ENCODE measurements at places on chromosomes 16 and 17.

DNA sequence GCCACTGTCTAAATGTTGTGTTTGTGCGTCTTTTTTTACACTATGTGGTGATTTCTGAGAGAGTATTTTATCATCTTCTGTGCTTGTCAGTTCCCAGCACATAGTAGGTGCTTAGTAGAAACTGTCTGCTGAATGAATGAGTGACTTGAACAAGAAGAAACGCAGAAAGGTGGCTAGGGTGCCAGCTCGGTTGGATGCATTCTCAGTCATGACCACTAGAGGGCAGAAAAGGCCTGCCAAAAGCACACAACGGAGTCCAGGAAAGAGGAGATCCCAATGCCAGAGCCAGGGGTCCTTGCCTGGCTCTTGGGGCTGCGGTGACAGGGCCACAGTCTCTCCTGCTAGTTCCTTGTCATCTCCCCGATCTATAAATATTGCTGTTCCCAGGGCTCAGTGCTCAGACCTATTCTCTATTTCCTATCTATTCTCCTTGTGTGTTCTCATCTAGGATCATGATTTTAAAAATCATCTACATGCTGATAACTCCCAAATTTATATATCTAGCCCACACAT is 57.3 kb upstream of the CCL1 start:
- peak; percentile 85 for DNase-seq

- DNase-seq, result no peak
Measured at GRCh38 chr17:50699410-50699809, 8.3 kb downstream of the ANKRD40 start.

GRCh38 chr16:78005881-78006280 is 16.5 kb upstream of the CLEC3A start:
- no peak for DNase-seq

GRCh38 chr17:15261258-15261801 is 3.8 kb downstream of the PMP22 start:
- peak; percentile 62 for DNase-seq

GRCh38 chr17:65684631-65685030 is 123.2 kb upstream of the AXIN2 start:
- no peak for DNase-seq

DNA sequence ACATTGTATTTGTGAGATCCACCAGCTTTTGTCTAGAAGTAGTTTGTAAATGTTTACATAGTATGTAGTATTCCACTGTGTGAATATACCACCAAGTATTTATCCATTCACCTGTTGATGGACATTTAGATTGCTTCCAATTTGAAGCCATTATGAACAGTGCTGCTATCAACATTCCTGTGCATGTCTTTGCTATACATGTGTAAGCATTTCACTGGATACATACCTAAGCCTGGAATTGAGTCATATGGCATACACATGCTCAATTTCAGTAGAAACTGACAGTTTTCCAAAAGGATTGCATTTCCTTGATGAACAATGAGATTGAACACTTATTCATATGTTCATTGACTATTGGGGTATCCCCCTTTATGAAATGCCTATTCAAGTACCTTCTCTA is 540.6 kb upstream of the SOX9 start:
- DNase-seq, result no peak

DNA sequence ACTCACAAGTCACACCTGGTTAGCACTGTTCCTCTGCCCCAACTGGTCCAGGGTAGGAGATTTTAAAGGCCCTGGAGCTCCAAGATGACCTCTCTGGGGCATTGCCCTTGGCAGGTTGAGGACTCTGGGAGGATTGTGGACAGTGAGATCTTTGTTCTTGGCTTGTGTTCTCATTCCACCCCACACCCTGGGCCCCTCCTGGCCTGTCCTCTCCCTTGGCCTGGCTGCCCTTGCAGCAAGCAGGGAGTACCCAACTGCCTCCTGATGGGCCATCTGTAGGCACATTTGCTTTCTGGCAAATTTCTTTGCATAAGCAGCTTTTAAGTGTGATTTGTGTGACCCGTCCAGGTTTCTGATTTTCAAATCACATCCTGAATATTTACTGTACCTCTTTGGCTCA is 239.6 kb downstream of the UTP18 start:
- no peak for DNase-seq

All from GM03348 (cell line).